Occipital lobe (tissue), 3 donors: ENCODE measurements at places on chromosomes 5 and 9.

DNA sequence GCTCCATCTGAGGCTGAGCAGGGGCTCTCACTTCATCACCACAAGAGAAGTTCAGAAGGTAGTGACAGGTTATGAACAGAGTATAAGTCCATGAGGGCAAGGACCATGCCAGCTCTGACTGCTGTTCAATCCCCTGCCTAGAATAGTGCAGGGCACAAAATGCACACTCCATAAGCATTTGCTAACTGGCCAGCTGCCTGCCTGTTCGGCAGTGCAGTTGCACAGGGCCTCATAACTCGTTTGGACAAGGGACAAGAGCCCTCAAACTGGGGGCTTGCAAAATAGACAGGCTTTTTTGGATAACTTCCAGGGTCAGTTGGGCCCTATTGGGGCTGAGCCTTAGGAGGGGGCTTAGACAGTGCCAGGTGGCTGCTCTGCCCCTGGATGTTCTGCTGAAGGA, 21.1 kb downstream of the SPARC start:
- no peak for DNase-seq

GRCh38 chr9:98916660-98917059, 27.0 kb upstream of the COL15A1 start:
- DNase-seq = no peak

- DNase-seq = no peak
Observed at GRCh38 chr5:88551724-88552345, 283.2 kb upstream of the TMEM161B start.

DNA sequence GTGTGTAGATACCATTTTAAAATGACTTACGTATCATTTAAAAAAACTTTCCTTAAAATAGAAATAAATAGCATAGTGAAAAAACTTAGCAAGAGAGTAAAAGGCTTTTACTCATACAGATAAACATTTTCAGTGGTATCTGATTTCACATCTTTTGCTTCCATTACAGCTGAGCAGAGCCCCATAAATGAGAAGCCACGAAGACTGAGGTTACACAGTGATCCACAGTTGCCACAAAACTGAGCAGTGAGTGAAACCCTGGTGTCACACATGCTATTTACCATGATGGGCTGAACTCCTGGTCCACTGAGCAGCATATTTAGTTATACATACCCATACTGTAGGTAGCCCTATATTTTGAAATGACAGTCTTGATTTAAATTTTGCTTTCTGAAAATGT, 401.2 kb downstream of the KIAA0825 start:
- no peak for DNase-seq

DNA sequence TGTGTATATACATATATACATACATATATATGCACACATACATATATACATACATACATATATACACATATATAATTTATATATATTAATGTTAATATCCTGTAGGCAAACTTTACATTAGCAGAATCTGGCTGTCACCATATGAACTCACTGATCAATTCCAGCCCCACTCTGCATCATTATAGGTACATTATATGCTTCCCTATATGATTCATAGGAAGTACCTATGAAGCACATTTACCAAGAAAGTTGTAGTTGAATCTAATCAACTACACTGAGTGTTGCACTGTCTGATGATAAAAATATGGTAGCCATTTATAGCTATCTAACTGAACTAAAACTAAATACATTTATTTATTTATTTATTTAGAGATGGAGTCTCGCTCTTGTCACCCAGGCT, 5.5 kb upstream of the SPATA6L start:
- DNase-seq = no peak

GRCh38 chr5:2724831-2725230, 26.6 kb downstream of the IRX2 start:
- DNase-seq = no peak
